Left hindlimb (tissue), 1 donor: ENCODE measurements at places on chromosomes 4 and X.

DNA sequence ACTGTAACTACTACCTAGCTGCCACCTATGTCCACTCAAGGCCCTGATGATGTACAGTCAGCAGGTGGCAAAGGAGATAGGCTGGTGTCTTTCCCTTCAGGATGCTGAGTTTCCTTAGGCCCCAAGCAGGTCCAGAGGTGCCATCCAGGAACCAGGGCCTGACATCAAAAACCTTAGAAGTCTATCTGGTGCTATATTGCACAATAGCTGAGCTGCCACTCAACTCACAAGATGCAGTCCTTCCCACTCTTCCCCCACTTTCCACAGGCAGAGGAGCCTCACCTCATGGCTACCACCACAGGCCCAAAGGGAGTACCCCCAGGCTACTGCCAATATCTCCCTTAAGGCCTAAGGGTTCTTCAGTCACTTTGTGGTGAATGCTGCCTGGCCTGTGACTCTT lies 83.9 kb upstream of the ZNF827 start:
- DNase-seq: no peak

DNA sequence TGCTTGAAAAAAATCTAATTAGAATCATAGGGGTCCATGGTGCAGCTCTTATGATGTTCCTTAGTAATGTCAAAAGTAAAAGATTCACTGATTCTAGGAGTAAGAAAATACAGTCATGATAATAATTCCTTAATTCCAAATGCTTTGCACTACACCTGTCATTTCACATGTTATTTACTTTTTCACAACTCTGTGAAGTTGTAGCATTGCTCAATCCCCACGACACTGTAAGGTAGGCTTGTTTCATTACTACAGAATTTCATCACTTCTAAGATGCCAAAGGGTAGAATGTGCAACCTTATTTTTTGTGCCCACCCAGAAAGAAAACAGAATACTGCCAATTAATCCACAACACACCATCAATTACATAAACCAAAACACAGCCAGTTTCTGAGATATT lies 46.1 kb upstream of the LNX1 start:
- no peak for DNase-seq

DNA sequence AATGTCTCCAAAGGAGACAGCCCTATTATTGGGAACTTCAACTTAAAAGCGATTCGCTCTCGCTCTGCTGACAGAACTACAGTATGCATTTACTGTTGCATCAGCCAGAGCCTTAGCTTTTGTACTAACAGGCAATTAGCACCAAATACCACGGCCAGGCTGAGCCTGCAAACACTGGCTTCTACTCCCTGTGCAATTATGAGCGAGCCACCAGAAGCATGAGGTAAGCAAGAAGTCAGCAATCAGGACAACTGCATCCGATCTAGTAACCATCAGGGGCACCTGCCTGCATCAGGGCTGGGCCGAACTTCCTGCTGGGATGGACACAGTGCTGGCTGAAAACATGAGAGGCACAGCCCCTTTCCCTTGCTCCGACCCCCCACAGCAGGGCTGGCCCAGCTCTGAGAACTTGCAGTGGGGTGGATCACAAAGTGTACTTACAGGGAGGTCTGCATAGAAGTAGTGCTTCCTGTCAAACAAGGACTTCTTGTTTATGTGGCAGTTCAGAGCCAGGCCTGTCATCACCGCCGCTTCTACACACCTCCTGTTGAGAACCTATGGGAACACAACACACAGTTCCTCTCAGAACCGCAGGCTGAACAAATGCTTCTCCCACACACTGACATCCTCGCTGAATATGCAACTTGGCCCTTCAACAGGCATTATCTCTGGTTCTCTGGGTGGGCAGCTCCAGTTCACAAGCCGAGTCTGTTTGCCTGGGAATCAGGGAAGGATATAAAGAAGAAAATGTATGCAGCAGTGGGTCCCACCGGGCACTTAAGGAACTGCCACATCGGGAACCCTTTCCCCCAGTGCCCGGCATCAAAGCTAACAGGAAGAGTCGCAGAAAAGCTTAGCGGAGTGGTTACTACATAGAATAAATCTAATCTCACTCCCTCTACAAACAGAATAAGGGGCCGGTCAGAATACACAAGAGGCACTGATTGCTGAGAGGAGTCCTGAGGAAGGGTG lies 41.5 kb downstream of the GATB start:
- no peak for DNase-seq

- DNase-seq: no peak
Measured at GRCh38 chr4:139740121-139740520, 74.5 kb downstream of the MGST2 start.

GRCh38 chrX:9539605-9540387 lies 74.9 kb downstream of the TBL1X start:
- no peak for DNase-seq

DNA sequence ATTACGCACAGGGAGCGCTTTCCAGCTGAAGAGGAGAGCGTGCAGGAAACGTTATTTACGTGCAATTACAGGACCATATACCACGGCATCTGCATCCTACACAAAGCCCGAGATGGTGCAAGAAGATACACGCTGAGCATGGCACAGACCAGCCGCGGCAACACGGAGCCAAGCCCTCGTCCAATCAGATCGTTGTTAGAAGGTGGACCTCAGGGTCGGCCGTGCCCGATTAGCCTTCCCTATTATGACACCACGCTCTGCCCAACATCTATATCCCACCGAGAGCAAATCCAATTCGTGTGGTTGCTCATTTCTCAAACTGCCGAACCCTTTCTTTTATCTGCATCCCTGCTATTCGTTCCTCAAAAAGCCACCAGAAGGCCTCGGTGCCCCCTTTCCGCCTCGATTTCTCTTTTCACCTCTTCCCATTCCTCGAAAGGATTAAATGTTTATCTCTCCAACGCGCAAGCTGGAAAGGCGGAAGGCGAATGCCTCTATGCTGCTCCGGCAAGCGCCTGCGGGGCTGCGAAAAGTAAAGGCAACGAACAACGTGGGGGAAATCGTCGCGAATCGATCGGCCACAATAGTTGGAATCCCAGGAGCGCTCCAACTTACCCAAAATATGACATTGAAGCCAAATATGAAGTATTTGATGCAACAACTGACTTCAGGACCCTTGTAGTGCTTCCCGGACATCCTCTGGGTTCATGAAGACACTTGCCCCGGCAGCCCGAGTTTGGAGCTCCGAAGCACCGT lies 702 bp downstream of the TSPAN5 start:
- DNase-seq: peak; percentile 58

- peak; percentile 47 for DNase-seq
Measured at GRCh38 chrX:119236623-119237561, 807 bp downstream of the PGRMC1 start.

- DNase-seq: no peak
Measured at GRCh38 chr4:122819708-122820449, 6.8 kb upstream of the FGF2 start.
